ENCODE measurements at places on chromosomes 5 and 9.

GRCh38 chr9:1490341-1491232, 440.4 kb downstream of the DMRT2 start:
- no peak for DNase-seq

- peak; percentile 79 for DNase-seq
Measured at GRCh38 chr5:40688127-40688761, 8.5 kb downstream of the PTGER4 start.

GRCh38 chr9:76370396-76371023, 23.7 kb downstream of the RFK start:
- peak; percentile 26 for DNase-seq

- peak; percentile 7 for DNase-seq
Measured at GRCh38 chr5:153569036-153569435, 78.6 kb downstream of the GRIA1 start.

GRCh38 chr9:127493592-127494303, 42.4 kb downstream of the LRSAM1 start:
- DNase-seq: no peak

DNA sequence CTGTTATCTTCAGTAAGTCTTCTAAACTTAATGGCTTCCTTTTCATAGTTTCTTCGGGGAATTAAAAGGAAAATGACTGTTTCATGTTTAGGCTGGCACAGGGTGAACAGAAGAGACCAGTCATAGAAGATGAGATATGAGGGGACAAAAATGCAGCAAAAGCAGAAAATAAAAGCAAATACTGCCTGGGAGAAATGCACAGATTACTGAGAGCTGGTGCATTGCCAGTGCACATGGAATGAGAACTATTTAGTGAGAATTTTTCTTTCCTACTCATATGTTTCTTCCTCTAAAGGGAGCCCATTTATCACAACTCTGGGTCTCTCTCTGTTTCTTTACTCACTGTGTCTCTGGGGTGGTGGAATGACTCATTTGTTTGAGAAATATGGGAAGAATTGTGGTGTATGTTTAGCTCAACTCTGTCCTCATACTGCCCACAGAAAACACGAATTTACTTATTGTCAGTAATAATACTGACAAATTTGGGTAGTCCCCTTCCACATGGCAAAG, 25.9 kb upstream of the ANKRD55 start:
- DNase-seq: no peak

- DNase-seq: peak; percentile 48
Measured at GRCh38 chr9:109497226-109498153, 617 bp downstream of the PTPN3 start.

DNA sequence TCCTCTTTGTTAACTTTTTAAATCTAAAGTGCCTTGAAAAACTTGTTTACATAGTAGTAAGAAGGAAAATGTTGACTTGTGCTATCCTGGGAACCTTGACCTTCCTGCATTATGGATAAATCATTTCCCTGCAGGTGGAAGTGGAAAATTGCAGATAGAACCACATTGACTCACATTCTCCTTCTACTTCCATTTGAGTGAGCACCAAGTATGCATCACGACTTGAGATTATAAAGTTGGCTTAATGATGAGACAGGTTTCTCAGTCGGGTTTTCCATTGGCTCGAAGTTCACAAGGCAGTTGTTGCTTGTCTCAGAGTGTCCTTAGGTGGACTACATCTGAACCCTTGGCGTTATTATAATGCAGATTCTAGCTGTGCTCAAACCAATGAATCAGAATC, 39.9 kb downstream of the DOCK8 start:
- no peak for DNase-seq

- DNase-seq: no peak
Measured at GRCh38 chr5:151184316-151185042, 26.9 kb upstream of the ANXA6 start.

DNA sequence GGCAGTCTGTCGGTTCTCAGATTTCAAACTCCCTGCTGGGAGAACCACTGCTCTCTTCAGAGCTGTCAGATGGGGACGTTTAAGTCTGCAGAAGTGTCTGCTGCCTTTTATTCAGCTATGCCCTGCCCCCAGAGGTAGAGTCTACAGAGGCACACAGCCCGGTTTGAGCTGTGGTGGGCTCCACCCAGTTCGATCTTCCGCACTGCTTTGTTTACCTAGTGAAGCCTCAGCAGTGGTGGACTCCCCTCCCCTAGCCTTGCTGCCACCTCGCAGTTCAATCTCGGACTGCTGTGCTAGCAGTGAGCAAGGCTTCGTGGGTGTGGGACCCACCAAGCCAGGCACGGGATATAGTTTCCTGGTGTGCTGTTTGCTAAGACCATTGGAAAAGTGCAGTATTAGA, 8.0 kb downstream of the SLC27A6 start:
- DNase-seq: no peak

DNA sequence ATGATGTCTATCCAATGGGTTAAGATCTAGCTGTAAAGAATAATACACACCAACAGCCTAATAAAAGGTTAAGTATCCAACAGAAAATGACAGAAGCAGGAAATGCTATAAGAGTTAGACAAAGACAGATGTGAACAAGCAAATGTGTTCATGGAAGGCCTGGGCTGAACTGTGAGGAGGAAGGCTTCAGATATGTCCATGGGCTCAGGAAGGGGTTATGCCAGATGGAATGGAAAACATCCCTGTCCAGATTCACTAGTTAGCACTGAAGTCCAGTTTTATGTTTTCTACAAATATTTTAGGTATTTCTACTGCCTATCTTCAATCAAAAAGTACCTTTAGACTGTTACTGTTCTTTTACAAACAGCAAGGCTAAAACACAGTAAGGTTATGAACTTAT, 27.1 kb downstream of the ERAP1 start:
- DNase-seq: no peak
